ENCODE measurements at places on chromosomes 11 and 22.

DNA sequence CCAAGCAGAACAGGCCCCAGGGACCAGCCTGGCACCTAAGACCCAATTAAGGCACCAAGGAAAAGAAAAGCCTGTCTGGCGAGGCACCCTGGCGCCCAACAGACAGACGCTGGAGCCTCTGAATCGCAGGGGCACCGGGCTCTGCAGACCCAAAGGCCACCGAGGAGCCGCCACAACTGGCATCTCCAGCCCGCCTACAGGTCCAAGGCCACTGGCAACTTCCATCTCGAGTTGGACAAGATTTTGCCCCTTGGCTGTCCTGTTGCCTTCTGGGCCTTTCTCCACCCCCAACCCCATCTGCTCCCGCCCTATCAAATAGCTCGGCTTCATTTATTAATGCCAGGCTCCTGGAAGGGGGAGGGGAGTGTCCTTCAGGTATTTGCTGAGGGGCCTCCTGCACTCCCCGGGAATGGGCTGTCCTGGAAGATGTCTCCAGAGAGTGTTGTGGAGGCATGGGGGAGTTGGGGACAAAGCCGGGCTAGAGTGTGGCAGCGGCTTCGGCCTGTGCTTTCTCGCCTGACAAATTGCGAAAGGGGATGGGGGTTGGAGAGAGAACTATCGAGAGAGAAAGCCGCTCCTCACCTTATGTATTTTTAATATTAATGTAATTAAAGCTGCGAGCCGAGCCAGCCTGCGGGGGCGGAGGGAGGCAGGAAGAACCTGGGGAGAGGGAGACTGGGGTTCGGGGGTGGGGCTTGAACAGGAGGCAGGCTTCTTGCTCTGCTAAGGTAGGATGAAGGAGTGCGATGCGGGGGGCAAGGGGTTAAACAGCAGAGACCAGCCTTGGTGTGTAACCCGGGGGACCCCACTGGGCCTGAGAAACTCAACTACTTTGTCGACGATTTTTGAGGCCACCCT lies 2.0 kb downstream of the DSCAML1 start:
- no peak for DNase-seq

- no peak for DNase-seq
Observed at GRCh38 chr22:46072110-46072881, 78.0 kb upstream of the PPARA start.

DNA sequence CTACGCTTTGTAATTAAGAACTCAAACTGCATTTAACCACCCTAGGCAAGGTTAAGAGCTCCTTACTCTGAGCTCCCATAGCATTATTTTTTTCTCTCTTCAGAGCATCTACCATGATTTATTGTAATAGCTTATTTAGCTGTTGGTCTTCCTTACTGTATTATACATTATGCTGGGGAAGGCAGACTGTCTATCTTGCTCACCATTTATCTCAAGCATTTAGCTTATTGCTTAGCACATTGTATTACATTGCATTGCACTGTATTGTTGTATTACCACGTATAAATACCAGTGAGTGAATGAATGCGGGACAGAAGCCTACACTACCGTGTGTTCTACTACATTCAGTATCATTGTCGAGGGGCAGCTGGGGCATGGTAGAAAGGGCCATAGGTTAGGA lies 324.3 kb downstream of the OPCML start:
- DNase-seq = no peak

GRCh38 chr11:6481924-6482275 lies 599 bp downstream of the TIMM10B start:
- no peak for DNase-seq

GRCh38 chr22:23210428-23211170 lies 30.3 kb downstream of the BCR start:
- no peak for DNase-seq

DNA sequence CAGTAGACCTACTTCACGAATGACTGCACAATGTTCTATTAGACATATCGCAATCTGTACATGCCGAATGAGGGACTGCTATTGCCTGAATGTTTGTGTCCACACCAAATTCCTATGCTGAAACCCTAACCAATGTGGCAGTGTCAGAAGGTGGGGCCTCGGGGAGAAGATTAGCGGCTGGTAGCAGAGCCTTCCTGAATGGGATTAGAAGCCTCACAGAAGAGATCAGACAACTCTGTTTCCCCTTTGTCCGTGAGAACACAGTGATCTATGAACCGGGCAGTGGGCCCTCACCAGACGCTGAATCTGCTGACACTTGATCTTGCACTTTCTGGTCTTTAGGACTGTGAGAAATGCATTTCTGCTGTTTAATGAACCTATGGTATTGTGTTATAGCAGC lies 33.1 kb downstream of the LRFN4 start:
- no peak for DNase-seq

GRCh38 chr11:76270389-76270788 lies 64.1 kb upstream of the WNT11 start:
- DNase-seq = no peak

DNA sequence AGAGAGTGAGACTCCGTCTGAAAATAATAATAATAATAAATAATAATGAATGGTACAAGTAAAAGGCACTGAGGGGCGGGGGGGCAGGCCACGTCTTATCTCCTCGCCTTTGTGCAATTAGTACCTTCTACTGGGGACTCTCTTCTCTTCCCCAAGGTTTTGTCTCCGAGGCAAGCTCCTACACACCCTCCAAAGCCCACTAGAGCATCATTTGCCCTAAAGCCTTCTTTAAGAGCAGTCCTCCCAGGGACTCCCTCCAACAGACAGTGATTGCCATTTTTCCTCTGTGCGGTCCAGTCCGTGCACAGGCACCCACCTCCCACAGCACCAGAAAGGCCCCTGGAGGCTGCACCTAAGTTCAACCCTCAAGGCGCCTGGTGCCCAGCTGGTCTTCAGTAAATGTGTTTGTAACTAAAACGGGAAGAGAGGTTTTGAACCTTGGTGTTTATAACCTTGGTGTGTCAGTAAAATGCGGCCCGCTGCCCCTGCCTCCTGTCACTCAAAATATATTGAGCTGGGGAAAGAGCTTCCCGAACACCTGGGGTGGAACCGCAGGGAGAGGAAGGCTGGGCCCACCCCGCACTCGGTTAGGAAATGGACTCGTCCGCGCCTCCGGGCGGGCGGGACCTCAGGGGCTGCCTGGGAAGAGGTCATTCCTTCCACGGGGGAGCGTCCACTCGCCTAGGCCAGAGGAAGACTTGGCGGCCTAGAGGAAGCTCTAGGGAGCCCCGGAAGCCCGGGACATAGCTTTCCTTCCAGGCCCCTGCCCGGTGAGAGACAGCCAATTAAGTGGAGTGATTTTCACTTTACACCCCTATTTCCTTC lies 4.7 kb upstream of the KDELR3 start:
- DNase-seq = no peak

DNA sequence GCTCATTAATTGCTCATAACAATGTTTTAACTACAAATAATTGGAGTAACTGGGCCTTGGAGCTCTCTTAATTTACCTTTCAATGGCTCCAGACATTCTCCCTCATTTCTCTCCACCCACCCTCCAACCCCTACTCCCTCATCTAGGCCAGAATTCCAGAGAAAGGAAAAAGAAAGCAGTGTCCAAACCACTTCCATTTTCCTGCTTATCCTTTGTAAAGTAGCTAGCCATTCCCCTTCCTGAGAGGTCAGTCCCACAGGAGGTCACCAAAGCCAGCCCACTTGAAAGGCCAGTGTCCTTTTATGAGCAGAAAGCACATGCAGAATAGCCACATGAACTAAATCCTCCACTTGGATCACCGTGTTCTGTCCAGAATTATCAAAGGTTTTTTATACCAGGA lies 404.8 kb upstream of the FAT3 start:
- no peak for DNase-seq

DNA sequence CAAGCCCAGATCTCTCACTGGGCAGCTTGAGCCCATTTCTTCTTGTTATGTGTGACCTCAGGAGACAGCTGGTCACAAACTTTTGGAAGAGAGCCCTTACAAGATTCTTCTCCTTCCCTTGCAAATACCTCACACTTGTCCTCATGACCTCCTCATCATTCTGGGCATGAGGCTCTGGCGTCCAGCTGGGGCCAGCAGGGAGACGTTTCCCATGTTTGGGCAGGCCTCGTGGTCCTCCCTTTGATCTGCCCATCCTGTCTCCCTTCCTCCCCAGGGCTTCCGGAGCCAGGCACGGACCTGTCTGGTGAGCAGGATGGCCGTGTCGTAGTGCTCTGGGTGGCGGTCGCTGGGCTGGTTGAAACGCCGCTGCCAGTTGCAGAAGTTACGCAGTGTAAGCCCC lies 9.7 kb downstream of the ADAMTS8 start:
- no peak for DNase-seq

DNA sequence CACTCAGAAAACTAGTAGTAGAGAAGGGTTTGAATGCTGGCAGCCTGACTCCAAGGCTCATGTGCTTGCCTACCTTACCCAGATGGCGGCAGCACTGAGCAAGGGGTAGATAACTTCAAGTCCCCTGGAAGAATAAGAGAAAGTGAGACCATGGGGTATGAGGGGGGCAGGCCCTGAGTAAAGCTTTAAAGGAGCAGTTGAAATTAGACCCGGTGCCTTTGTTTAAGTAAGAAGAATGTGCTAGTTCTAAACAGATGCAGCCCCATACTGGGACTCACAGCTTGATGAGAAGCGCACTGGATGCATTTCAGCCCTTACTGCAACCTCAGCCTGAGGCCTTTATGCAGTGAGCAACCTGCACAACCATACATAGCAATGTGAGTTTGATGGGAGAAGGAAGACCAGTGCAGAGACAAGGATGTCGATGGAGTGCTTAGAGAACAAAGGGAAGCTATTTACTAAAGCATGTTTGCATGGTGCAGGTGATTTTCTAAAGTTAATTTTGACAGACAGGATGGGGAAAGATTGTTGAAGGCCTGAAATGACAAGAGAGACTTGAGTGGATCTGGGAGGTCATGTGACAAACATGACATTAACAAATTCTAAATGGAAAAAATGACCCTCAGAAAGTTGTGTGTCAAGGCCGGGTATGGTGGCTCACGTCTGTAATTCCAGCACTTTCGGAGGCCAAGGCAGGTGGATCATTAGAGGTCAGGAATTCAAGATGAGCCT lies 27.1 kb upstream of the TMA7B start:
- no peak for DNase-seq

DNA sequence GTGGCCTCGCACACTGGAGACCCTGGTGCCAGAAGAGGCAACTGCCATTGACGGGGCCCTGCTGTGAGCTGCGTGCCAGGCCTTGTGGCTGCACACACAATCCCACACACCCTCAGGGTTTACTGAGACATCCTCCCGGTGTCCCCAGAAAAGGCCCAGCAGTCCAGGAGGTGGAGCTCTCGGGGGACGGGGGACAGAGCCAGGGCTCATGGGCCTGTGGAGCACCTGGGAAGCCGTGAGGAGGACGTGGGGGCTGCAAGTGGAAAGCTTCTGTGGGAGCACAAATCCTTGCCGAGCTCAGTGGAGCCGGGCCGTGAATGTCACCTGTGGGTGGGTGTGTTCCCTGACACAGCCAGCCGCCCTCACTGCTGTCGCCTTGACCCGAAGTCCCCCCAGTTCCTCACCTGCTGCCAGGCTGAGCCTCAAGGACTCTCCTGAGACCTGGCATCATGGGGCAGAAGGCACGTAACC lies 609.7 kb downstream of the TBC1D22A start:
- DNase-seq = no peak

DNA sequence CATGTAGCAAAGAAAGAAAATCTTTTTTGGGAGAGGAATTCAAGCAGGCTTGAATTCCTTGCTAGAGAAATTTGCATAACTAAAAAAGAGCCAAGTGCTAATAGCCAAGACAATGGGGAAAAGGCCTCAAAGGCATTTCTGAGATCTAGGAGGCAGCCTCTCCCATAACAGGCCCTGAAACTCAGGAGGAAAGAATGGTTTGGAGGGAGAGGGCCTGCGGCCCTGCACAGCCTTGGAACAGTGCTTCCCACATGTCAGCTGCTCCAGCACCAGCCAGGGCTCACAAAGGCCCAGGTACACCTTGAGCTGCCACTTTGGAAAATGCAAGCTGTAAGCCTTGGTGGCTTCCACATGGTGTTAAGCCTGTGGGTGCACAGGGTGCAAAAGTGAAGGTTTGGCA lies 55.5 kb upstream of the TSPAN18 start:
- DNase-seq = no peak

DNA sequence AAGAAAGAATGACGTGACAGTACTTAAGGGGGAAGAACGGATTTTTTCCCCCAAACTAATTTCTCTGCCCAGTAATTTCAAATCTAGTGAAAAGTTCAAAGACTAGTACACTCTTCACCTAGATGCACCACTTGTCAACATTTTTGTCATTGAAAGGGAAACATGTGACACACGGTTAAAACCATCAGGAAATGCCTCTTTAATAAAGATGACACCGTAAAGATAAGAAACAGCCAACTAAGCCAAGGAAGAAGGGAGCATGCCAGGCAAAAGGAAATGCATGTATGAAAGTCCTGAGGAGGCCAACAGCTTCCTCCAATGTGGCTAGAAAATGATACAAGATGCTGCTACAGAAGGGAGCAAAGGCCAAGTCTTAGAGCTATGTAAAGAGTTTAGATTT lies 49.4 kb downstream of the RSF1 start:
- DNase-seq = no peak

DNA sequence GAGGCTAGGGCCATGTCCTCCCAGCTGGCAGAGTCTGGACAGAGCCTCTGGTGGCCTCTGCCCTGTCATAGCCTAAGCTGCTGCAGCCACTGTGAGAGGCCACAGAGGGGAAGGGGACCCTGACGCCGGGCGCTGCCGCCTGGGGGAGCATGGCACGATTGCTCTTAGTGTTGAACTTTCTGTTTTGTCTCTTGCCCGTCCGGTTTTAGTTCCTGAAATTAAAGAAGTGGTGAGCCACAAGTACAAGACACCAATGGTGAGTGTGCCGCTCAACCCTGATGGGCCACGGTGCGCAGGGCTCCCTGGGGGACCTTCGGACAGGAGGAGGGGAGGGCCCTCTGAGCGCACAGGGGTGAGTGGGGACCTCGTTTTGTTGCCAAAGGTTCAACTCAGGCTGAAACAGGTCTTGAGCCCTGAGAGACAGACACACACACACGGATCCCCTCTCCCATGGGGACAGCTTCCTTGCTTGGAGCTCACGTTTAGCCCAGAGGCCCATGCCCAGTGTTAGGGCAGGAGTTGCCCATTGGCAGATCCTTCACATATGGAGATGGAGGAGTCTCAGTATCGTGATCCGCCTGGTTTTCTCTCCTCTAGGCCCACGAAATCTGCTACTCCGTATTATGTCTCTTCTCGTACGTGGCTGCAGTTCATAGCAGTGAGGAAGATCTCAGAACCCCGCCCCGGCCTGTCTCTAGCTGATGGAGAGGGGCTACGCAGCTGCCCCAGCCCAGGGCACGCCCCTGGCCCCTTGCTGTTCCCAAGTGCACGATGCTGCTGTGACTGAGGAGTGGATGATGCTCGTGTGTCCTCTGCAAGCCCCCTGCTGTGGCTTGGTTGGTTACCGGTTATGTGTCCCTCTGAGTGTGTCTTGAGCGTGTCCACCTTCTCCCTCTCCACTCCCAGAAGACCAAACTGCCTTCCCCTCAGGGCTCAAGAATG lies 23.8 kb downstream of the MYBPC3 start:
- peak; percentile 47 for DNase-seq

GRCh38 chr22:31235081-31235480 lies 23.0 kb downstream of the LIMK2 start:
- DNase-seq = no peak

DNA sequence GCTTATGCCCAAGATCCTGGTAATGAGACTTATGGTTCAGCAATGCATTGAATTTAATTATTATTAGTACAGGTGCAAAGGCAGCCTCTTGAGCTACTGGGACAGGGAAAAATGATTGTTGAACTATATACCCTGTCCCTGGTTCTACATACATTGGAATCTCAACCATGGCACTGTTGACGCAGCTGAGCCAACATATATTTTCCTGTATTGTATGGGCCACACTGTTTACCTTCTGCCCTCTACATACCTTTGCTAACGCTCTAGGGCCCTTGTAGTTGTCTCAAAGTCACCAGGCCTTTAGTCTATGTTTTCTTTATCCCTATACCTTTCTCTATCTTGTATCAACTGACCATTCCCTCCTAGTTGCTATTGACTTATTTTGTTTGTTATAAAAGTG lies 22.6 kb downstream of the KREMEN1 start:
- DNase-seq = no peak

Measured in GM18507 (cell line).